AG09319 (cell line): ENCODE measurements at places on chromosomes 7 and 10.
A peak's percentile ranks its signal among the peaks of the same experiment; 100 is the strongest.

- no peak for DNase-seq
Observed at GRCh38 chr7:608361-608760, 88.7 kb upstream of the PDGFA start.

- peak; percentile 59 for DNase-seq
Observed at GRCh38 chr7:5694221-5694754, 87.2 kb downstream of the RNF216 start.

GRCh38 chr10:103784089-103784488 lies 71.3 kb downstream of the SH3PXD2A start:
- DNase-seq = no peak

DNA sequence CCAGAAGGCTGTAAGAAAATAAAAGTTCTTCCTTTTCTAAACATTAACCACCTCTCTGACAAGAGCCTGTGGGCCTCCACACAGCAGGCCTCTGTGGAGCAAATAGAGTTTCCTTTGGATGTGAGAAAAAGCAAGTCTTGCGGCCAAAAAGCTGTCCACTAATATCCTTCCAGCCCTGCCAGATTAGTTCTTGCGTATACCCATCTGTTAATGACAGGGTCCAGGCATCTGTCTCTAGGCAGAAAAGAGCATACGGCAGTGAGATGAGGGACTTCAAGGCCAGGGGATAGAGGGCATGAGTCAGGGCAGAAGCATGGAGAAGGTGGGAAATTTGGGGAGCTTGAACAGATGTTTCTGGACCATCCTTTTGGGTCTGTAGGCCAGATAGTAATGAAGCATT lies 164.9 kb downstream of the NSUN6 start:
- DNase-seq = no peak

DNA sequence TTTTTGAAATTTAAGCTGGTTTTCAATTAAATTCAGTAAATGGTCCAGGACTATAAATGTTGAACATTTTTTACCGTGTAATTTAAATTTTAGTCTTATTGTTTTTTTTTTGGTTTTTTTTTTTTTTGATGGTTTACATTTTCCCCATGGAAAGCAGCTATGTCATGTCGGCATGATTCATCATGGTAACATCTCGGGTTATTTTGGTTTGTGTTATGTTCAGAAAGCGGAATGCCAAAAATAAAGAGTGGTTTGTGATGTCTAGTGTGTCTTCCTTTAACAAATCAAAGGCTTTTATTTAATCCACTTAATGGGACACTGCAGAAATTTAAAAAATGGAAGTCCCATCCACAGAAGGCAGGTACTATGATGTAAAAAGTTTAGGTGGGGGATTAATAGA lies 58.5 kb downstream of the TRUB1 start:
- no peak for DNase-seq

DNA sequence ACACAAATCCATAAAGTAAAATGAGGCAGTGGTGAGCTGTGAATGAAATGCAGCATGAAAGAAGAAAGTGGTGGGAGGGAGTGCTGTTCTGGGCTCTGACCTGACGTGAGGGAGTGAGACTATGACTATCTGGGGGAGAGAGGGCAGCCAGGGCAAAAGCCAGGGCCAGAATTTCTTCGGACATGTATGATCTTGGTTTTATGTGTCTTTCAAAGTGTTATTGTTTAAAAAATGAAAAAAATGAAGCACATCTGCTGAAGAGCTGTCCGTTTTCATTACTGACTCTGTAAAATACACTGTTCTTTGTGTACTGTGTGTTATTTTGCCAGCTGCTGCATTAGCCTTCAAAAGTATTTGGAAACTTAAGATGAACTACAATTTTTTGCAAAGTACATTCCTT lies 70.2 kb upstream of the KLF14 start:
- no peak for DNase-seq

GRCh38 chr10:26435852-26436251 lies 2.3 kb upstream of the APBB1IP start:
- DNase-seq = no peak

GRCh38 chr10:44716470-44717015 lies 194.6 kb upstream of the TMEM72 start:
- no peak for DNase-seq

DNA sequence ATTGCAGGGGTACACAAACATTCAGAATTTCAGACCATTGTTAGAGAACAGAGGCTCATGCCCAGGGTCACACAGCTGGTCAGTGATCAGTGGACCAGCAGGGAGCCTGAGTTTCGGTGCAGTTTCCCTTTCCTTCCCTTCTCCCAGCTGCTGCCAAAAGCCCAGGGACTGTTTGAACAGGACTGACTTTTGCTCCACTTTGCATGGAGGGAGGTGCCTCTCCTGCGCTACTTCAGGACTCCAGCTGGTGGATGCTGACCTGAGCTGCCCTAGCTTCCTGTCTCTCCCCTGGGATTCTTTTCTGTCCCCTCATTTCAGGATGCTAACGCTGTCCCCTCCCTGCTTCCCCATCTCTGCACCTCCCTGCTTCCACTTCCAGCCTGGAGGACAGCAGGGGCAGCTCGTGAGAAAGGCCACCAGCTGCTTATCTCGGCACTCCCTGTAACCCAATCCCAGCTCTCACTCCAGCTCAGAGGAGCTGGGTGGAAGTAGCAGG lies 14.5 kb downstream of the SH2D4B start:
- DNase-seq = no peak

DNA sequence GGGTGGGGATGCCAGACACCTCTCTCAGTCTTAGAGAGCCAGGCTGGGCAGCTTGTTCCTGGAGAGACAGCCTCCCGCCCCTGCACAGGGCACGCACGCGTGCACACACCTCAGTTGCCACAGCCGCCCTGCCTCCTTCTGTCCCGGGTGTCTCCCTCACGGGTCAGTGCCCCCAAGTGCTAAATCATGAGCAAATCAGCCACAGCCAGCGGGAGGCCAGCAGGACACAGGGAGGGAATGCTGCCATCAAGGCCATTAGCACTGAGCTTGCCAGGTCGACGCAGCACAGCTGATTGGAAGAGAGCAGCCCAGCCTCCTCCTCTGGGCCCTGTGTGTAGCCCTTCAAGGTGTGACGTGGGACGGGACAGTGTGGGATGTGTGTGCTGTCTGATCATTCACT lies 130.4 kb downstream of the CDH23 start:
- no peak for DNase-seq

DNA sequence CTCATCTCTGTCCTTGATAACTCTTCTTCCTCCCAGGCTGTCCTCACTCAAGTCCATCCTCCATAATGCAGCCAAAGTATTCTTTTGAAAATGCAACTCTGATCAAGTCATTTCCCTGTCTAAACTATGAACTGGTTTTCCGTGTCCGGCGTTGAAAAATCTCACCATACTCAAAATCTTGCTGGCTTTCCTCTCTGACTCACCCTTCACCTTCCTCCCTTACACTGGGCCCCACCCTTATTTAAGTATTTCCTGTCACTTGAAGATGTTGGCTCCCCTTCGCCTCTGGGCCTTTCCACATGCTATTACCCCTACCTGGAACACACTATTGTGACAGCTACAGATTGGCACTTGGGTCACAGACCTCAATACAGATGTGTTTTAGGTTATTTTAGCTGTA lies 515.6 kb downstream of the INHBA start:
- DNase-seq = no peak

DNA sequence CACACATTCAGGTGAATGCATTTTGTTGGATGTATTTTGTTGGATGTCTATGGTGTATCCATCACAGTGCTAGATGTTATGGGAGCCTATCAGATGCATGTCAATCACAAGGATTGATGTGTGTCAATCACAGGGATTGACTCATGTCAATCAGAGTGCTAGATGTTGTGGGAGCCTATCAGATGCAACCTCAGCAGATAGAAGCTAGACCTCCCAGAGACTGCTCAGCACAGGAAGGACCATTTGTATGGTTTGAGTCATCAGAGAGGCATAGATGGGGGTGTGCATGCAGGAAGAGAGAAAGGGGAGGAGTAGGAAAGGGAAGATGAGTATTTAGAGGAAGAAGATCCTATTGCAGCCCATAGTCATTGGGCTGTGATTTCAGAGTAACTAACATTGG lies 48.3 kb upstream of the PITRM1 start:
- DNase-seq = no peak

GRCh38 chr7:103119791-103120291 lies 29.1 kb downstream of the NAPEPLD start:
- DNase-seq = no peak

DNA sequence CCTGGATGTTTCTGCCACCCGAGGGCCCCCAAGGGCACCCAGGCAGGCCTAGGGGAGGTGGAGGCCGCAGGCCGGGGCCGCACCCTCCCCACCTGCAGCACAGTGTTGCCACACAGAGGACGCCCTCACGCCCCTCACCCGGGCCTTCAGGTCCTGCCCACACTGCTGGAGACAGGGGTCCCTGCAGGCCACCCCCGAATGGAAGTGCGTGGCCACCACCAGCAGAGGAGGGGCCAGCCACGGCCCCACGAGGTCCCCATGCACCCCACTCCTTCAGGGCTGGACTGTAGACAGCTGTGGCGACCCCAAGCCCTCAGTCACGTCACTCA lies 35.4 kb downstream of the ADAP1 start:
- DNase-seq = no peak

GRCh38 chr7:101902680-101903514 lies 85.5 kb downstream of the CUX1 start:
- no peak for DNase-seq

DNA sequence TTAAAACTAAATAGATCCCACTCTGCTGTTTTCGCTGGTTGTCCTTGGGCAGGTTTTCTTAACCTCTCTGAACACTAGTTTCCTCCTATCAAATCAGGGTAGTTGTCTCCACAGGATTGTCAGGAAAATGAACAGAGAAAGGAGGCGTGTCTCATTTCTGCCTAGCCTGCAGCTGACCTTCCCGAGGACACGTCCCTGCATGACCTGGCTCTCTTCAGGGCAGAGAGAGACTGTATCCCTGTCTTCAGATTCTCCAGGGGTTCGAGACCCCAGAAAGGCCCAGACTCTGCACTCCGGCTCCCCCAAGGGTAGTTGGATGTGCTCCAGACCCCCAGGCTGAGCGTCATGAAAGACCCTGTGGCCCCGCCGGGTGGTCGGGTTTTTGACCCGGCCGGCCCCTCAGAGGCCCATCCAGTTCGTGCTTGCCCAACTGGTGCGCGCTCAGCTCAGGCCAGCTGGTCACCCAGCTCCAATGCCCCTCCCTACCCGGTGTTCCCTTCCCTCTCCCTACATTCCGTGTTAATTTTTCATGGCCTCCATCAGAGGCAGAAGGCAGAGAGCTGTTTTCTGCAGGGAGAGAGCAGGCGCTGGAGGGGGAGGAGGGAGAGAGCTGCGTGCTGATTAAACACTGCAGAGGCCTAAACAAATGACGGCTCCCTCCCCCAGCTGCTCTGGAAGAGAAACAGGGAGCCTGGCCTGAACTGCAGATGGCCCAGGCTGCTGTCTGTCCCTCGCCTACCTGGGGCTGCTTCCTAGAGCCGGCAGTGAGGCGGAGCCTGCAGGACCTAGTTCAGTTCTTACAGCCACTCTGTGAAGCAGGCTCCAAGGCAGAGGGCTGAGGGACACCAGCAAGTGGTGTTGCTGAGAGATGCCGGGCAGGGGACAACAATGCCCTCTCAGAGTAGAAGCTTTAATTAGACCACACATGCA lies 86.2 kb upstream of the PPIF start:
- no peak for DNase-seq

DNA sequence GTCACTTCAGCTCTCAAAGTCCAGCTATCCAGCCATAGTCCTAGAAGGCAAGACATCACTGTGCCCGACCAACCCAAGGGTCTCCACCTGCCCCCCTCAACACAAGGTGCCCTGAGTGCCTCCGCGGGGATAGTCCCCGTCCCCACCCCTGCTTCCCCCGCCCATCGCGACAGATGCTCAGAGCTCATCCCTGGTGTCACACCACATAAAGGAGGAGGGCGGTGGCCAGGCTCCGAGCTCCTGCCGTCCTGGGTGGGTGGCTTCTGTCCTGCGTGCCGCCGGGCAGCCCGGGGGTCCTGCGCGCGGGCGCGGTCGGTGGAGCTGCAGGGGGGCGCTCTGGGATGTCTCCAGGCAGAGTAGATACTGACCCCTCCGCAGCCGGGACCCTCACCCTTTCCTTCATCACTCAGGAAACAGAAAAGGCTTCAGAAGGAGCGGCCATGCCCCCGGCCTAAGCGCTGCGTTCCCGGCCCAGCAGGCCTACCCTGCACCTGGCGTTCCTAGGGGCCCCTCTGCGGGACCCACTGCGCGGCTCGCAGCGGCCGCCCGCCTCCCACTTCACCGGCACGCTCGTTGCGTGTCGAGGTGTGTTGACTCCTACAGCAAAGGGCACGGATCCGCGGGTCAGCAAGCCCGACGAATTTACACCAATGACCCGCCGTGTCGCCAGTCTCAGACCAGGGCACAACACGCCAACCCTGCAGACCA lies 53.4 kb downstream of the ALOX5 start:
- DNase-seq = no peak

DNA sequence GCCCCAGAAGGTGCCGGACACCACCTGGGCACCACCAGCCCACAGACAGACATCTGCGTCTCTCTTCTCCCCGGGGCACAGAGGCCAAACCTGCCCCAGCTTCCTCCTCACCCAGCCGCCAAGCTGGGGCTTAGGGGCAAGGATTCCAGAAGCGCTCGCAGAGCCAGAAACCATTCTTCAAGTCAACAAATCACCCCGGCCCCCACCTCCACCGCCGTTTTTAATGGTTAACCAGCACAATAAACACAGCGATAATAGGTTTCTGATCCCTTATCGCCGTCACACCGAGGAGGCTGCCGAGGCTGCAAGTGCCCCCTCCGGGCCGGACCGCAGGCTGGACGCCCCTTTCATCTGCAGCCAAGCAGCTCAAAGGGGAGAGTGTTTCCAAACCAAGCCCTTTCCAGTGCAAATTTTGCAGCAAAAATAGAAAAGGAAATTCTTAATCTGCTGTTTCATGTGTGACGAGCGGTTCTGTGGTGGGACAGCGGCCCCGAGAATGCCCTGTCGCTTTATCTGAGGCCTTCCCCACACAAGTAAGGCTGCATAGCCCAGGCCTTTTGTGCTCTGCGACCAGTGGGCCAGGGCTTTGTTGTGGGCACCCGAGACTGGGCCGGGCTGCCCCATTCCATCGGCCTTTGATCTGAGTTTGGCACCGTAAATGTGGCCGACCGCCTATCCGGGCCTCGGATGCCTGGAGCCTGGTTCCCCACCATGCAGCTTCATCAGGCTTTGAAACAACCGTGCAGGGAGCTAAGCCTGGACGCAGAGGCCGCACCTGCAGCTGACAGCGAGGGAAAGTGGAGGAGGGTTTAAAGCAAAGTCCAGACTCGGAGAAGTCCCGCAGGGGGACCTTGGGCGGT lies 83.2 kb downstream of the FOXL3 start:
- no peak for DNase-seq

GRCh38 chr10:128739930-128740329 lies 613.7 kb upstream of the MKI67 start:
- DNase-seq = no peak

GRCh38 chr7:42993038-42993437 lies 60.9 kb downstream of the MRPL32 start:
- no peak for DNase-seq
